ENCODE measurements at places on chromosomes 11 and 22.

DNA sequence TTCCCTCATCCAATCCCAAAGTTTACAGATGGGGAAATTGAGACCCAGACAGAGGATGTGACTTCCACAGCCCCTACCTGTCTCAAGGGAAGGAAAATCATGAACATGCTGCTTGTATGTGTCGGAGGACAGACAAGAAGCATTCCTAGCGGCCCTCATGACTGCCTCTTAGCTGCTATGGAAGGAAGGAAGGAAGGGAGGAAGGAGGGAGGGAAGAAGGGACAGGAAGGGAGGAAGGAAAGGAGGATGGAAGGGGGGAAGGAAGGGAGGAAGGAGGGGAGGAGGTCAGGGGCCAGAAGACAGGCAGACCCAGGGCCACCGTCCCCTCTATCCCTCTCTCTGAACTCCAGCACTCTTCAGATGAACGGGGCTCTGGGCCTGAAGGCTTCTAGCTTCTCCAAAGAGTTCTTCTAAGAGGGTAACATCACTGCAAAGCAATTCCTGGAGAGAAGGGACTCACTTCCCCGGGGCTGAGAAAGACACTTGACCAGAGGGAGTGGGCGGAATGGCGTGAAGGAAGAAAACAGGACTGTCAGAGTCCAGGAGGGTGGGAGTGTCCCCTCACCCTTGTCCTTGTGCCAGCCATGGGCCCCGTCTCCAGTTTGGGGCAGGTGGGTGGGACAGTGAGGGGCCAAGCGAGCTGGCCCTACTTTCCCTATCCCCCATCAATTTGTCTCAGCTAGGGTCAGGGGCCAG is 149.4 kb downstream of the FEZ1 start:
- no peak for DNase-seq

DNA sequence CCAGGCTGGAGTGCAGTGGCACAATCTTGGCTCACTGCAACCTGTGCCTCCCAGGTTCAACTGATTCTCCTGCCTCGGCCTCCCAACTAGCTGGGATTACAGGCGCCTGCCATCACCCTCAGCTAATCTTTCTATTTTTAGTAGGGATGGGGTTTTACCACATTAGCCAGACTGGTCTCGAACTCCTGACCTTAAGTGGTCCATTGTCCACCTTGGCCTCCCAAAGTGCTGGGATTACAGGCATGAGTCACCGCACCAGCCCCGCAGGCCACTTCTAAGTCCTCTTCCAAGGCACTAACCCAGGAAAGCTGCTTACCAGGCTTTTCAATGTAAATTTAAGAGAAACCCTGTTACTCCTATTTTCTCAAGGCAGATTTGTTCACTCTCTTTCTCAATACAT is 50.4 kb downstream of the DENND5A start:
- DNase-seq, result no peak

- no peak for DNase-seq
Observed at GRCh38 chr11:75513250-75513649, 12.5 kb downstream of the GDPD5 start.

- no peak for DNase-seq
Observed at GRCh38 chr11:78607696-78608095, 33.0 kb upstream of the NARS2 start.

DNA sequence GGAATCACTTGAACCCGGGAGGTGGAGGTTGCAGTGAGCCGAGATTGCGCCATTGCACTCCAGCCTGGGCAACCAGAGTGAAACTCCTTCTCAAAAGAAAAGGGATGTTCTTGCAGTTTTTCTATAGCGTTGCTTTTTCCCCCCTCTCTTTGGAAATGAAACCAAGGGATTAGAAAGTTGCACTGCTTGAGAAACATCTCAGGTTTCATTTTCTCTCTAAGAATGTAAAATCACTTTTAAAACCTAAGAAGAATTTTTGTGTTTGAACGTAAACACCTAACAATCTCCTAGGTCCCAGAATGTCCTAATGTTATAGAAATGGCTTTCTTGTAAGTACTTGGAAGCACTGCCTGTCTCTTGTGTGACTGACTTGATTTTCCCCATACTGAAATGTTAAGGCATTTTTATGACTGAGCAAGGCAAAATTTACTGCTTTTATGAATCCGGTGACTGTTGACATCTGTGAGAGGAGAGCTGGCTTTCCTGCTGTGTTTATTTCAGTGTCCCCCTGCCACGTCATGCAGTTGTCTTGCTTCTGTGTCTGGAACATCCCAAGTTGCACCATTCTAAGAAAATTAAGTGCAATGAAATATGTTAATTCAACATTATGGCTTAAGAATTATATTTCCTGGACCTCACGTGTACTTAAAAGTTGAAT is 37.7 kb downstream of the NF2 start:
- no peak for DNase-seq
